AG10803 (cell line): ENCODE measurements at places on chromosomes 6 and 20.

GRCh38 chr6:53825532-53826321 is 30.9 kb downstream of the LRRC1 start:
- peak; percentile 51 for DNase-seq

- no peak for DNase-seq
Measured at GRCh38 chr20:25195962-25196785, 662 bp downstream of the ENTPD6 start.

DNA sequence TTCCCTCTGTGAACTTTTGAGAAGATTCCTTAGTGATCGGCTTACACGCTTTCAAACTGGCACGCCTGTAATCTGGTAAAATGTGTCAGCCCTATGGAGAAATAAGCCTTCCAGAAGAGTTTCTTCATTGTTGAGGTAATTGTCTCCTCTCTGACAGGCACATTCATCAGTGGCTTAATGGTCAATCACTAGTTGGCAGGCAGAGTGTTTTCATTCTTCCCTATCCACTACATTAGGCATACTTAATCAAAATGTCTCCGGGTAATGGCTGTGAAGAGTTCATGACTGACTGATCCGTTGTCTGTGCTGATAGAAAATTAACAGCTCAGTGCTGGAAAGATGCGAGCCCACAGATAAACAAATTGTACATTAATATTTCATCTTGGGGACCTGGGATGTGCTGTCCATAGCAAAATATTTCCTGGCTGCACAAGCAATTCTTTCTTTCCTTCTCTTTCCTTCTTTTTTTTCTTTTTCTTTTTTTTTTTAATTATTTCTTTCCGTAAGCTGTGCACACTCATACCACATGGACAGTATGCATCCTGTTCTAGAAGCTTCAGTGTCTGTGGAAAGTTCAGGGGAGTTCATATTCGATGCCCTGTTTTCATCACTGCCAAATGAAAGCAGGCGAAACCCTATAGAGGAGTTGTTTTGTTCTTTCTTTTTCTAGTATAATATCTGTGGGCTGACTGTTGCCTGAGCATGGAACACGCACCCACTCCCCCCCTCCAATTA is 31.4 kb downstream of the TSHZ2 start:
- DNase-seq = peak; percentile 83

DNA sequence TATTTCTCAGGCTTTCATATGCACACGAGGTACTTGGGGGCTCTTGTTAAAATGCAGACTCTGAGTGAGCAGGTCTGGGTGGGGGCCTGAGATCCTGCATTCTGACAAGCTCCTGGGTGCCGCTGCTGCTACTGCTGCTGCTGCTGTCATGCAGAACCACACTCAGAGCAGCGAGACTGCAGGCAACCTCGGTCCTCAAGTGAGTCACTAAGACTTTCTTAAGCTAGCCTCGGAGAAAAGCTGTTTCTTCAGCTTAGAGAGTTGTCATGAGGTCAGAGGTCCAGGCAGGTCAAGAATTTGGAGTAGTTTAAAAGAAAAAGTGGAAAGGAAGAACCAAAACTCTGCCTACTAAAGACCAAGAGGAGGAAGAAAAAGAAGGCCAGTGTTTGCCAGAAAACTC is 92.9 kb downstream of the SPTLC3 start:
- DNase-seq = peak; percentile 25

GRCh38 chr6:3644739-3645012 is 106.8 kb downstream of the PXDC1 start:
- no peak for DNase-seq

- DNase-seq = peak; percentile 71
Measured at GRCh38 chr6:63571361-63572043, 778 bp upstream of the LOC128125822 start.

DNA sequence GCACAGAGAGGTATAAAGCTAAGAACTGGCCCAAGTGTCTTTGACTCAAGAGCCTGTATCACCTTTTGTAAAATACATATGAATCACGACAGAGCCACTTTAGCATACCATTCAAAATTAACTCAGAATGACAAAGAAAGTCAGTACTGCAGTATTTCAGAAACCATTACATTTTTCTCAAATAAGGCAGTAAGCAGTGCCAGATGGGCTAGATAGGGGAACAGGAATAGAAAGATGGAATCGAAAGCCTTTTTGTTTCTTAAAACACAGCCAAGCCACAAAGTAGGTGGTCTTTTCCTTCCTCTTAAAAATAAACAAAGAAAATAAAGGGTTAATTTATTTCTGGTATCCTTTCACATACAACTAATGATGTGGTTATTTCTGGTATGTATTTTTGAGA is 10.3 kb downstream of the CLDN20 start:
- DNase-seq = peak; percentile 61

GRCh38 chr6:145485288-145485687 is 250.0 kb downstream of the EPM2A start:
- DNase-seq = no peak

GRCh38 chr6:106918115-106918514 is 56.4 kb downstream of the CD24 start:
- DNase-seq = no peak

DNA sequence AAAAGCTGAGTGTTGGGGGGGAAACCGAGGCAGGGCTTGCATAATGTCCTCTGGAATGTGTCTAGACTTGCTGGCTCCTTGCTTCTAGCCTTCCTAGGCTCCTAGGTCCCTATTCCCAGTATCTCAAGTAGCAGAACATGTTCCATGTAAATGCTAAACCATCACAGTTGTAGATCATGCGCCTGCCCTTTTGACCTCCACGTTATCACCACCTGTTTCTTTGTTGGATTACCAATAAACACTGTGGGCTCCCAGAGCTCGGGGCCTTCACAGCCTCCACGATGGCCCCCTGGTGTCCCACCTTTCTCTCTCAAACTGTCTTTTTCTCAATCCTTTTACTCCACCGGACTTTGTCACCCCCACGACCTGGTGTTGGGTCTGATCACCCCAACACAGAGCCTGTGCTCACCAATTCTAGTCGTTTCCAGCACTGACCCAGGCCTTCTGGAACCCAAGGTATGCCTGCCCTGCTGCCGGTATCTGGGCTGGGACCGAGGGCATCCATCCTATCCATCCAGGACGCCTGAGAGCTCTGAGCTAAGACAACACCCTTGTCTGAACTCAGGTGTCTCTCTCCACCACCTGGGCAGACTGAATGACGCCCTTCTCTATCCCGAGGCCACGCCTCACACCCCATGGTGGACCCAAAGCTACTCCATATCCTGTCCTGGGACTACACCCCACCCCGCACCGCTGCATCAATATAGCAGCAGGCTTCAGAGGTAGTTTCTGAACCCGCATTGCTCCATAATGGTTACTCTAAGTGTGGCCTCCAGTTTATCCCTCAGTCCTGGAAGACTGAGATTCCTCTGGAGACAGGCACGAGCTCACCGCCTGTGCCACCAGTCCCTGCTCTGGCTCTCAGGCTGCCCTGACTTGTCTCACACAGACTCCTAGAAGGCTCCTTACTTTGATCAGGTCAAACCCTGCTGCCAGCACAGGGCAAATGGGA is 9.3 kb upstream of the PRR18 start:
- no peak for DNase-seq

DNA sequence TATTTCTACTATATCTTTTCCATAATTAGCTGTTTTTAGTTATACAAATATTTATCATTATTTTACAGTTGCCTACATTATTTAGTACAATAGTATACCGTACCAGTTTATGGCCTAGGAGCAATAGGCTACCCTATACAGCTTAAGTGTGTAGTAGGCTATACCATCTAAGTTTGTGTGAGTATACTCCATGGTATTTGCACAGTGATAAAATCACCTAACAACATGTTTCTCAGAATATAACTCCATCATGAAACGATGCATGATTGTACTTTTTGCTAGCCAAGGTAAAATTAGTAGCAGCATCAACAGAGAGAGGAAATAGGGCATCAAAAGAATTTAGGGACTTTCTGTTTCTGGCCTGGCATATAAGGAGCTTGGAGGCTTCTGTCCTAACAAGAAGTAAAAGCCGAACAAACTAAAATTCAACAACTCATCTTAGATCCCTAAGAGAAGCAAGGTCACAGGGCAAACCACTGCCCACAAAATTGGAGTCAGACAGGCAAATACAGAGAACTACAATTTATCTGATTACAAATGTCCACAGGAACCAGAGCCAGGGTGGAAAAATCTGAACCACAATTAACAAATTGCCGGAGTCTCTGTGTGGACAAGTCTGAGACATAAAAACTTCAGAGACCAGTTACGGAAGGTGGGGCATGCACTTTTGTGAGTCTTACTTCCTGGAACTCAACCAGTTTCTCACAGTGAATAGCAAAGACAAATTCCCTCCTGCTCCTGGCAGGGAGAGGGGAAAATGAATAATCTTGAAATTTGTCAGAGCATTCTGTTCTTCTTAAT is 671.4 kb downstream of the RFPL4B start:
- peak; percentile 97 for DNase-seq

- no peak for DNase-seq
Measured at GRCh38 chr6:7725412-7725811, 487 bp upstream of the BMP6 start.

GRCh38 chr20:11274141-11274594 is 600.4 kb upstream of the JAG1 start:
- peak; percentile 72 for DNase-seq

GRCh38 chr20:38034108-38034649 is 633 bp downstream of the RPRD1B start:
- no peak for DNase-seq

DNA sequence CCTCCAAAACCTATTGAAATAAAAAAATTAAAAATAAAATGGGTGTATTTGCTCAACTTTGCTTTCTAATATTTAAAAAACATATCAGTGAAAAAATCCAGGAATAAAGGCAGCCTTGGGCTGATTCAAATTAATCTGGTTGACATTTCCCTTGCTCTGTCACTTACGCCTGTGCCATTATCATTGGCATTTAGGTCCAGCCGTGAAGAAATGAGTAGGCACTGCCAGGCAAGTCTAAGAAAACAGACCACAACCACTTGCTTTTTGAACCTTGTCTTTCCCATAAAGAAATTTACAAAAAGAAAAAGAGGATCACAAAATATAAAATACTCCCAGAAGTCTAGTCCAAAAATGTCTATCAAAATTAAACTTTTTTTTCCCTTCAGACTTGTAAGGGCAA is 59.2 kb upstream of the HBS1L start:
- no peak for DNase-seq

GRCh38 chr20:57874141-57874540 is 164.3 kb upstream of the PMEPA1 start:
- DNase-seq = no peak

- DNase-seq = no peak
Measured at GRCh38 chr6:14787677-14788076, 458.2 kb upstream of the JARID2 start.

DNA sequence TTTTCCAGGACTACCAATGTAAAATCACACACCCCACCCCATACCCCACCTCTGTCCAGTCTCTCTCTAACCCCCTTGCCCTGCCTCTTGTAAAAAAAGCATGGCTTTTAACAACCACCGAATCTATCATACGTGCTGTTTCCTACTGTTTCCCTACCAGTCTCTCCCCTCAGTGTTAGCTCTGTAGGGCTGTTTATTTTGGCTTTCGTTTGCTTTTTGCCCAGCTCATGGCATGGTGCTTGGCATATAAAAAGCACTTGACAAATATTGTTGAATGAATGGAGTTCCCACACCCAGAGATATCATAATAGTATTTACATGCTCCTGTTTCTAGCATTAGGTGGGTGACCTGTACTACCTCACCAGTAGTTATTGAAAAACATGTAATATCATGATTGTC is 148.2 kb downstream of the OPRM1 start:
- DNase-seq = no peak

GRCh38 chr6:82035526-82035925 is 212.0 kb downstream of the IBTK start:
- DNase-seq = no peak

DNA sequence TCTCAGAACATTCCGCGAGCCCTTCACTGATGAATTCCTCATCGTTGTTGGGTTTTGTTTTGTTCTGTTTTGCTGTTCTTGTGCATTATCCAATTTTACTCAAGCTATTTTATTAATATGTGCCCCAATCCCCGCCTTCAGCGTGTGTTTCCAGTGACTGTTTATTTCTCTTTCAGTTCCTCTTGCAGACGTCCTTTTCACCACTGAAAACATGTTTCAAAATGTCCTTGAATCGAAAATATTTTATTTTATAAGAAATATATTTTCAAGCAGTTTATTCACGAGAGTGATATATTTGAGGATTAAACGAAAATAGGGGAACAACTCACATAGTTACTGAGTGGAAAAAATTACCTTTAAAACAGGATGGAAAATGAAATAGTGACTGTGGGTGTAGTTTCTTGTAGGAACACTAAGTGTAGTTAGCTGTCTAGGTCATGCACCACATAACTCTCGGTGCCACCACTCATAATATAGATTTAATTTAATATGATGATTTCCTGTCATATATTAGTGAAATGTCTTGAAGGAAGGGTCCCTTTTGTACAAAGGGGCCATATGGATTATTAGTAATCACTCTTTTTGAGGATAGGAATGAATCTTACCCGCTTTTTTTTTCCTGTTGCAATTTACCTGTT is 45.3 kb upstream of the HDDC2 start:
- no peak for DNase-seq
